ENCODE measurements at places on chromosomes 11 and 22.

GRCh38 chr11:75504501-75504900 lies 21.2 kb downstream of the GDPD5 start:
- DNase-seq, result no peak

DNA sequence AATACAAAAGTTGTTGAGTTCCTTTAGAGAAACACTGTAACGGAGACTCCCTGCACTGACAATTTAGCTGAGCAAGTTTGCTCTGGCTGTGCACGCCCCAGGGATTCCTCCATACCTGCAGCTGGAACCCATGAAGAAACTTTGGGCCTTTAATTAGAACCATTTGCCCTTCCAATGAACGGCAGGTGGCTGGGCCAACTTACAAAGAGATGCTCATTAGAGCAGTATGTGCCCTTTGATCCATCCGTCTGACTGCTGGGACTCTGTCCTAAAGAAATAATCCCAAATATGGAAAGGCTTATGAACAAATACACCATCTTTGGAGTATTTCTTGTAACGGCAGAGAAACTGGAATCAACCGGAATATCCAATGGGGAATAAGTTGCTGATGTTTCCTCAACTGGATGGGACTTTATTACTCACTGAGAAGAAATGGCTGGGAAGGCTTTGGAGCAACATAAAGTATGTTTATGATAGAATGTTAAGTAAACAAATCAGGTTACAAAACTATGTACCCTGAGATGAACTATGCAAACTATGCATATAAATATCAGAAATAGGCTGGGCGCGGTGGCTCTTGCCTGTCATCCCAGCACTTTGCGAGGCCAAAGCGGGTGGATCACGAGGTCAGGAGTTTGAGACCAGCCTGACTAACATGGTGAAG lies 24.4 kb upstream of the FBLN1 start:
- DNase-seq, result no peak

- peak; percentile 73 for DNase-seq
Observed at GRCh38 chr11:66745356-66746235, 16.6 kb upstream of the SPTBN2 start.

GRCh38 chr22:38935023-38935422 lies 22.4 kb upstream of the APOBEC3A start:
- peak; percentile 92 for DNase-seq

GRCh38 chr11:127598476-127598875 lies 597.9 kb upstream of the KIRREL3 start:
- DNase-seq, result no peak

DNA sequence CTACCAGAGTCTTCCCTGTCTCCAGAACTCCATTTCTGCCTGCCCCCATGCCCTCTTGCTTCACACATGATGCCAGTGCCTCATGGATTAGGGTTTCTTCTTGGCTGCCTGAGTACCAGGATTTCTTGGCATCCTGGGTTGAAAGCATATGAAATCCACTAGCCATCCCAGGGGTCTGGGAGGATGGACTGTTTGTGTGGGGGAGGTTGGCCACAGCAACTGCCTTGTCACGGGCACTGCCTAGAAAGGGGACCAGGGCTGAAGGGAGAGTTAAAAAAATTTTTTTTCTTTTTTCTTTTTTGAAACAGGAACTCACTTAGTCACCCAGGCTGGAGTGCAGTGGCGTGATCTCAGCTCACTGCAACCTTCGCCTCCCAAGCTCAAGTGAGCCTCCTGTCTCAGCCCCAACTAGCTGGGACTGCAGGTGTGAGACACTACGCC lies 4.2 kb downstream of the USP35 start:
- DNase-seq, result no peak

DNA sequence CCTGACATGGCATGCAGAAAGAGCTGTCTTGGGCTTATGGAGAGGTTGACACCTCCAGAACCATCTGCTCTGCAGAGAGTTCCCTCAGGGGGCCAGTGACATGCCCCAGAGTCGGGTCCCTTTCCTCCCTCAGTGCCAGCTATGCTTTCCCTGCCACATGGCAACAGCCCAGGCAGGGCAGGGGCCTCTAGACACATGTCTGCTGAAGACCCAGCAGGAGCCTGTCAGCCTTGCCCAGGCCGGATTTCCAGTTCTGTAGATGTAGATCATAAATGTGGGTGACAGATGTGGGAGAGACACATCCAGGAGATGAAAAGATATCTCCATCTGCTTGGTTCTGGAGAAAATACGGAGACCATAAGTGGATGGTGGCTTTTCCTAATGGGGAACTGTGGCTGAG lies 25.5 kb downstream of the NAV2 start:
- DNase-seq, result no peak

DNA sequence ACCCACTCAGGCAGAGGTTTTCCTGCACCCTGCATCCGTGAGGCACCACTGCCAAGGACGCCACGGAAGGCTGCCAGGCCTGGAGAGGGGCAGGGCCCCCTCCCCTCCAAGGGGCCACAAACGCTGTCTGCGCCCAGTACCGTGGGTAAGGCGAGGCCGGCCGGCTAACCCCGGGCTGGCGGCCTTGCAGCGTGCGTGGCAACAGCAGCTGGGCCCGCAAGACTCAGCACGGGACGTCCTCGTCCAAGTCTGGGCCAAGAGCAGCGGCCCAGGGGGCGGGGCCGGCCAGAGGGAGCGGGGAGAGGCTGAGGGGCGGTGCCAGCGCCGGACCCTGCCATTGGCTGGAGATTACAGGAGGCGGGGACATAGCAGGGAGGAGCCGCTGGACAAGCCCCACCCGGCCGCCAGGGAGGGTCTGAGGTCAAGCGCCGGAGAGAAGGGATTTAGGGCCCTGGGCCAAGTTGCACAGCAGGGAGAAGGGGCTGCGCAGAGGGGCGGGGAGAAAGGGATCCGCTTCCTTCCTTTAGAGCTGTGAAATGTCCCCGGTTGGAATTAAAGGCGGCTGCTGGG lies 16.0 kb downstream of the SLC43A1 start:
- DNase-seq, result peak; percentile 91

DNA sequence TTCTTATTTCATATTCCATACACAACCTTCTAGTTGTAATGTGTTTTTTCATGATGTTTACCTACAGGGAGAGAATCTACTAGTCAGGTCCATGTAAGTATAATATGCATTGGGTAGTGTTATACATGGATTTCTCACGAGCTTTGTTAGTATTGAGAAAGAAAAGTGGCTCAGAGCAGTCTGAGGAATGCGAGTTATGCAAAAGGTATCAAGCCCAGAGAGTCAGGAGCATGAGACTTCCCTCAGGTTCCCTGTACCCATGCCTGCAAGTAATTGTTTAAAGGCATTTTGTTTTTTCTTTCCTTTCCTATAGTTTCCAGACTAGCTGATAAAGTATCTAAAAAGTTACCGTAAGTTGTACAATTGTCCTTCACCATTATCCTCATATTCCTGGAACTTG lies 66.1 kb downstream of the STK33 start:
- no peak for DNase-seq

DNA sequence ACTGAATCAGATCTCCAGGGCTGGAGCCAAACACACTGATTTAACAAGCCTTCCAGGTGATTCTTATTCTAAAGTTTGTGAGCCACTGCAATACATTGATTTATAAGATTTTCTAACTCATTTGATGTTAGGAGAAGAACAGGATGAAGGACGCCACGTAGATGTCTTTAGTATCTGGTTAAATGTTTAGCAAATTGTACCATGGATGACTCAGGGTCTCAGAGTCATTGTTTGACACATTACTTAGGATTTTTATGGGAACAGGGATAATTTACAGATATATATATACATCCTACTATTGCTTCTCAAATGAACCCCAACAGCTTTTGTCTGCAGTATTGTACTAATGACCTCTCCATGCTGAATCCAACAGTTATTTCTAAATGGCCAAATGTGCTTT lies 143.1 kb upstream of the DDI1 start:
- no peak for DNase-seq

DNA sequence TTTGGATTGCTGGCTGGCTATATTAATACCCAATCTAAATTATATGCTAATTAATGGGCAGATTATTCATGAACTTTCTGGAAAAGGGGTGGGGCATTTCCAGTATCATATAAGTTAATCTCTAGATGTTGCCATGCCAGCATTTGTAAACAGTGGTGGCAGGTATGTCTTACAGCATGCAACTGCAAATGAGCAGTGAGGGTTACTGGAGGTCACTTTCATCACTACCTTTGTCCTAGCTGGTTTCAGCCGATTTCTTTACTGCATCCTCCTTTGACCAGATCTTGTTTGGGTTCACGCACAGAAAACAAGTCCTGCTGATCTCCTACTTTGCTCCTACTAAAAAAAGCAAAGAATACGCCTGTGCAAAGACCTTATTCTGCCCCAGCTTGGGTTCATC lies 89.1 kb upstream of the USP47 start:
- no peak for DNase-seq

DNA sequence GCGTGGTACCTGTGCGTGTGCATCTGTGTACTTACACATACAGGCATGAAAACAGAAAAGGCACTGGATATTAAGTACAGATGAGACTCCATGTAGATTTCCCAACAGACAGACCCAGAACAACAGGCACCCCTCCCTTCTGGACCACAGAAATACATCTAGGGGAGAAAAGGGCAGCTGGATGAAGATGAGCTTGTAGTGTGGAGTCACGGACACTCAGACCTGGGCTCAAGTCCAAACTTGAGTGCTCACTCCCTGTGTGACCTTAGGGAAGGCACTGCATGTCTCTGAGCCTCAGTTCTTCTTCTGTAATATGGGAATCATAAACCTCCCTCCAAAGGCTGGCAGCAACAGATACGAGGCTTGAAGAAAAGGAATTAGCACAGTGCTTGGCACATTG lies 108.9 kb downstream of the GALNT18 start:
- DNase-seq, result no peak

DNA sequence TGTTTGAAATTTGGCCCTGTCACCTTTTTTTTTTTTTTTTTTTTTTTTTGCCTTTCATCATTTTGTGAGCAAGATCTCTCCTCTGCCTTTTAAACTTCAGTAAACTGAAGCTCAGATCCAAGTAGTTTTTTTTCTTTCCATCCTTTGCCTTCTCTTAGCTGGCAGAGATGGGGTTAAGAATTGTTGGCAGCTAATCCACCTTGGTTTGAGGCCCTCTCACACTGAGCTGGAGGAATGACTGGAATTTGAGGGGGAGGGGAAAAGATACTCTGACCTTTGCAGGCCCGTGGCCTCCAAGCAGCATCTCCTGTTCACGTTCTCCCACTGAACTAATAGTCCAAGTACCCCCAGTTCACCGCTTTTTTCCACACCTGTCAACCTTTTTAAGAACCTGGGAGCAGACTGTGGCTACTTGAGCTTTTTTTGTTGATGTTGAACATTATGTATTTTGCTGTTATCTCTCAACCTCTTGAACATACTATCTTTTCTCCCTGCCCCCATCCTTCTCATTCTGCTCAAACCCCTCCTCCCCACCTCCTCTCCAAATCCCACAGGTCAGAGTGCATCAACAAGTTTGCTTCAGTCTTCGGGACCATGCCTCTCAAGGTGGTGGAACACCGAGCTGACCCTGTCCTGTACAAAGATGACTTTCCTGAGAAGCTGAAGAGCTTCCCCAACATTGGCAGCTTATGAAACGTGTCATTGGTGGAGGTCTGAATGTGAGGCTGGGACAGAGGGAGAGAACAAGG lies 66.2 kb downstream of the ALX4 start:
- DNase-seq, result no peak

Data from NCI-H1105 treated with DMSO at 0.1 percent for 48 hours (cell line).